ENCODE measurements at places on chromosomes 4 and X.

GRCh38 chr4:16416601-16417000 is 190.3 kb upstream of the TAPT1 start:
- no peak for DNase-seq

- no peak for DNase-seq
Measured at GRCh38 chr4:70099206-70099605, 49.0 kb downstream of the HTN1 start.

- no peak for DNase-seq
Measured at GRCh38 chr4:185566425-185566824, 31.1 kb upstream of the PDLIM3 start.

DNA sequence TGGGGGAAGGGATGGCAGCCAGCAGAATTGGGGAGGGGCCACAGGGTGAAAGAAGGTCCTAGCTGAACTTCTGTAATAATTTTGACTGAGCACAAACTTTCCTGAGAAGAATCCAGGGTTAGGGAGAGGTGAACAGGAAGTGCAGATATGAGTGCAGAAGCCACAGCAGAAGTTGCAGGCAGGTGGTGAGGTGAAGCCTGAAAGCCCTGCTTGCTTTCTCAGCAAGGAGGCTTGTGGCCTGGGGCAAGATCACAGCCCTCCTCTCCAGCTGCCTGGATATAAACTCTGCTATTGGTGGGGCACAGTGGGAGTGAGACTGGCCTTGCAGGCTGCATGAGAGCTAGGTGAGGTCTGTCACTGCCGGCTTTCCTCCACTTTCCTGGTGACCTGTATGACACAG is 44.1 kb upstream of the UPRT start:
- DNase-seq = no peak

DNA sequence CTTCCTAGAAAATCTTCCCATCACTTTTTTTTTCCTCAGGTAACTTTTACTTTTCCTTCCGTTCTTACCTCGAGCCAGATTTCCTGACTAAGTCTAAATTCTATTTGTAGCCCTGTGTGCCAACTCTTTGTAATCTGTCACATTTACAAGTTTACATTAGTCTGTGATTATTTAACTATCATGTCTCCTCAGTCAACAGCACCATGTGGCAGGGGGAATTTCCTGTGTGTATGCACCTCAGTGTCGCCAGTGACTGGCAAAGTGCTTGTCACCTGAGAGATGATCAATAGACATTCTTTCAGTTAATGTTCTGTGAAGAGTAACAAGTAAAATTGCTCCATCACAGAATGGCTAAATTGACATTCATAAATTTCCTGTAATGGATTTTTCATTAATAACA is 468.5 kb downstream of the PDGFC start:
- no peak for DNase-seq

GRCh38 chr4:94588896-94589693 is 137.4 kb downstream of the PDLIM5 start:
- DNase-seq = no peak

- DNase-seq = no peak
Measured at GRCh38 chrX:42954880-42955279, 176.9 kb upstream of the PPP1R2C start.

GRCh38 chrX:40761762-40762161 is 26.4 kb upstream of the MED14 start:
- no peak for DNase-seq

- no peak for DNase-seq
Measured at GRCh38 chr4:53016099-53016820, 154.1 kb downstream of the RASL11B start.

GRCh38 chr4:184440595-184441358 is 33.6 kb downstream of the IRF2 start:
- no peak for DNase-seq

GRCh38 chr4:119870856-119871255 is 195.8 kb downstream of the MAD2L1 start:
- DNase-seq = no peak

DNA sequence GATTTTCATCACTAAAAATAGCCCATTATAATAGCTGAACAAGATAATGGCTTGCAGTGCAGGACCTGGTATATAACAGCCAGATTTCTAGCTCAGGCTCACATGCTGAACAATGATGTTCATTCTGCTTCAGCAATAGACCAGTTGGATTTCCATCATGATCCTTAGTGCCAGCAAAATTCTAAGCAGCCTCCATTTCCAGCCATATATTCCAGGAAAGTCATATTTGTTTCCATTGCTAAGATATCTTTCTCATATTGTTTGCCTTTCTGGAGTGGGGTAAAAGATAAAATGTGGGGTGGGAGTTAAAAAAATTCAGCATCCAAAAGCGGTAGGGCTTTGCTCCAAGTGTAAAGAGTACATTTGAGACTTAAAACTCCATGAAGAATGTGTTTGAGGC is 2344.1 kb downstream of the PCDH7 start:
- DNase-seq = no peak

GRCh38 chr4:105348719-105349118 is 125.1 kb downstream of the PPA2 start:
- no peak for DNase-seq

DNA sequence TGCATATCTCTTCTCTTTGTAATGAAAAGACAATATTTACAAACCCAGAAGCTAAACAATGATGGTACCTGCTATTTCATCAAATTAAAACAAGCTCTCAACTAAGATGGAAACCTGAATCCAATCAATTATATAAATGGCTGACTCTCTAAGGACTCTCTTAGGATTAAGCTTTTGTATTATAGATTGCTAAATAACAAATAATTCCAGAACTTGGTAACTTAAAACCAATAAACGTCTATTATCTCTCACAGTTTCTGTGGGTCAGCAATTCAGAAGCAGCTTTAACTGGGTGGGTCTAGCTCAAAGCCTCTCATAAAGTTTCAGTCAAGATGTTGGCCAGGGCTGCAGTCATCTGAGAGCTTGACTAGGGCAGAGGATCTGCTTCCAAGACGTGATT is 12.4 kb downstream of the PHKA2 start:
- no peak for DNase-seq

DNA sequence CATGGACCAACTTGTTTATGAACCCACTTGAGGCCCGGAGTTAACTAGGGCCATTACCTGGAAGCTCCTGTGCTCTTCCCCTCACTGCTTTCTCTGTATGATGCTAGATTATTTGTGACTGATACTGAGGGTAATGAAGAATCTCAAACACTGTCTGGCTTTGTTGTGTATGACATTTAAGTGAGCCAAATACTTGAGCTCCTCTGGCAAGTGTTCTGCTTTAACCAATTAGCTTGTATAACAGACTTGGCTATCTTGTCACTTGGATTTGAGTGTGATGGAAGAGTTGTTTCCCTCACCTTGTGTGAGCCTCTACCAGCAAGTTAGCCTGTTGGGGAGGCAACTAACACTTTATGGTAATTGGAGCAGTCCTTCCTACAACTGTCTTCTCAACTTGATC is 42.7 kb downstream of the CCNG2 start:
- DNase-seq = no peak

DNA sequence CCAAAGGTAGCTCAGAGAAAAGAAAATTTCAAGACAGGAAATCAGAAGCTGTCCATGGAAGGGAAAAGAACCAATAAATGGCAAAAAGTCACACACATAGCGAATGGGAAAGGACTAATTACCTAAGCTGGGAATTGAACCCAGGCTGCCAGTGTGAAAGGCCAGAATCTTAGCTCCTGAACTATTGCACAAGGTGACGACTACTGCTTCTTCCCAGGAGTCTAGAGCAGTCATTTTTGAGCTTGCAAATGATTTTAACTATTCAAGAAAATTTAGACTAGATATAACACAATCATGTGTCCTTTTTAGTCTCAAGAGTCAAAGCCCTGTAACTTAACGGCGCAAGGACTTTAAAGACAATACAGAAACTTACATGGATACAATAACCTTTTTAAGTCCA is 34.1 kb upstream of the ZNF81 start:
- DNase-seq = no peak

DNA sequence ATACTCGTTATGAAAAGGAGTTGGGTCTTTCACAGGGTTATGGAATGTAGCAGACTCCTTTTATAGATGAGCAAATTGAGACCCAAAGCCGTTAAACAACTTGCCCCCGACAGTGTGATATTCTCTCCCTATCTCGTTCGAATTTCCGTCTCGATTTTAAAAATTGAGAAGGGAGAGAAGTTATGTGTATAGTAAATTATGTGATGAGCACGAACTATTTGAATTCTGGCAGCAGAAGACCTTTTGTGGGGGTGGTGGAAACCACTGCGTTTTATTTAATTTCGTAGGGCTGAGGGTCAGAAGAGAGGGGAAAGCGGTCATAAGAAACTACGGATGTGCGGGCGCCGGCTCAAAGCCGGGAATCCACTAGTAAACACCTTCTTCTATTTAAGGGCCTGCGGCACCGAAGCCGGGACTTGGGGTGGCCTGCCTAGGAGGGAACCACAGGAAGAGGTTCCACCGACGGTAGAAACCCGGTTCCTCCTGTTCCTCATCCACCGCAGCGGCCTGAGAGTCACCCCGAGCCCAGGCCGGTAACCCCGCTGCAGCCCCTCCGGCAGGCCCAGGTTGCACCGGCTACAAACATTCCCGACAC is 1.5 kb upstream of the DDX3X start:
- DNase-seq = peak; percentile 73

GRCh38 chr4:128908735-128909134 is 99.2 kb downstream of the JADE1 start:
- no peak for DNase-seq

DNA sequence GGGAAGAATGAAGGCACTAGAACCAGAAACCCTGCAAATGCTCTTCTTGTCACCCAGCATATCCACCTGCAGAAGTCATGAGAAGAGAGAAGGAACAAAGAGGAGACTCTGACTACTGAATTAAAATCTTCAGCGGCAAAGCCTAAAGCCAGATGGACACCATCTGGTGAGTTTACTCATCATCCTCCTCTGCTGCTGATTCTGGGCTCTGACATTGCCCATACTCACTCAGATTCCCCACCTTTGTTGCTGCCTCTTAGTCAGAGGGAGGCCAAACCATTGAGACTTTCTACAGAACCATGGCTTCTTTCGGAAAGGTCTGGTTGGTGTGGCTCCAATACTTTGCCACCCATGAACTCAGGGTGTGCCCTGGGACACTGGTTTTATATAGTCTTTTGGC is 181.7 kb downstream of the AR start:
- no peak for DNase-seq

- no peak for DNase-seq
Measured at GRCh38 chr4:60721685-60722084, 478.4 kb upstream of the ADGRL3 start.

DNA sequence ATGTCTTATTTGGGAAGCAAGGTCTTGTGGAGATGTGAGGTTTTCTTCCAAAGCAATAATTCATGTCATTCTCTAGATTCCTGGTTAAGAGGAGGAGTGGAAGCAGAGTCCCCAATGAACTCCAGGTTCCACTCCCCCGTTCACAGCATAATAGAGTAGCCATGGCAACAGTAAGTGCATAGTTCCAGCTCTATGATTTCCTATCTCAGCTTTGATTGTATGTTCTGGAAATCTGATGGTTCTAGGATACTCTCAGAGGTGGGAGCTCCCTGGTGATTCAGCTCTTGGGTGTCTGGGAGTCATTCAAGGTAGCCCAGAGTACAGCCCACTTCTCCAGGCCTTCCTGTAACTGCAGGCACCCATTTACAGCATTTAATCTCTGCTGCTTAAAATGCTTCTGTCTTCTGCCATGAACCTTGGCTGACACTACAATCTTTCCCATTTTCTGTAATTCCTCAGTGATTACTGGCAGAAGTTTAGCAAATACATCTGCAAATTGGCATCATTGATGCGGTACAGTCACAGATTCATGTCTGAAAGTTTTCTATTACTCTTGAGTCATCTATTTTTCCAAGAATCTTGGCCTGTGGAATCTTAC is 242.0 kb downstream of the MAPK10 start:
- DNase-seq = no peak

DNA sequence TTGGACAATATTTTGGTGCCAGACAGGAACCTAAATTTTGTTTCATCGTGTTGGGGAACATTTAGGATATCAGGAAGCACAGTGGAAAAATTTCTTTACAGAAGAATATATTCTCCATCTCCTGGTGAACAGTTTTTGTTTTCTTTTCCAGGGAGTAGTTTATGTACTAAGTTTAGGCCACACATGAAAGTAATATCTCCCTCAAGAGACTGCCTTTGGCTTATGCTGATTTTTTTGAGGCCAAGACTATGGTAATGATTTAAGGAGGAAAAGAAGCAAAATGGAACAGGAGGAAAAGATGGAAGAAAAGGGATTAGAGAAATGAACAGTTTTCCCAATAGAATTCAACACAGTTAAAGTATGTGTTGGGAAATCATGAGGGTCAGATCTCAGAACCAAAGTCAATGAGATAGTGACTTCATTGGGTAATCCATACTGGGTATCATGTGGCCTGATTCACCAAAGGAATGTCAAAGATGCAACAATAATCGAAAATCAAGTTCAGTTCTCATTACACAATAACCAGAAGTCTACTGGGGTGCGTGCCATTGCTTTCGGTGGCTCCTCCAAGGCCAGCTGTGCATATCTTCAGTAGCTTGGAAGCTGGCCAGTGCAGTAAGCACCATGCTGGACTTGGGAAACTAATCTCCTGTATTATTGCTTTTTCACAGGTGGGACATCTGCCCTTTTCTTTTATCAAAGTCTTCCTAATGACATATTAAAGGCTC is 234.8 kb downstream of the COL25A1 start:
- DNase-seq = no peak

- no peak for DNase-seq
Measured at GRCh38 chr4:75289914-75290582, 224.2 kb downstream of the RCHY1 start.

- peak; percentile 88 for DNase-seq
Measured at GRCh38 chr4:128061566-128062536, 739 bp downstream of the LARP1B start.

DNA sequence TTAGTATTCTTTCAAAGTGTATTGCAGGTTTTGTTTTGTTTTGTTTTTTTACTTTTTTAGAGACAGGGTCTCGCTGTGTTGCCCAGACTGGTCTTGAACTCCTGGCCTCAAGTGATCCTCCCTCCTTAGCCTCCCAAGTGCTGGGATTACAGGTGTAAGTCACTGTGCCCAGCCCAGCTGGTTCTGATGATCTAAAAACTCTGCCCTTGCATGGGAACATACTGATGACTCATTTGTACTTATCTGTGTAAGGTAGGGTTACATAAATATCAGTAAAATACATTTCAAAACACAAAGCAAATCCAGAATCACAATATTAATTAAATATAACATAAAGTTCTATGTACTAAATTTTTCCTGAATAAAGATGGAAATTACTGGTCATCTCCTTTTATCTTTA is 7.4 kb upstream of the SLC9B1 start:
- DNase-seq = no peak

DNA sequence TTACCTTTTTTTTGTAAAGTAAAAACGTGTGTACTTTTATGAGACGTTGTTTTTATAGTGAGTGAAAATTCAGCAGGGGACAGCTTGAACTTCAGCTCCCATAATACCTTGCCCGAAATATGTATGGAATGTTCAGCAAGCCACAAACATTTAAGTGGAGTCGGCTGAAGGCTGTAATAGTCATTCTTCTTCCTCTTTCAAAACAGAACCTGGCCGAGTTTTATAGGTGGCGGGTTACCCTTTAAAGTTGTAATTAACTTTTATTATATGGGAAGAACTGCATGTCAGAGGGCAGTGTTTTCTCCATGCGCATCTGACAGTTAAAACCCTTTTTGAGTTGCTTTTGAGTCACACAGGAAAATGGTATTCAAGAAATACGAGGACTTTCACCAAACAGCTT is 50.7 kb downstream of the CLDN34 start:
- DNase-seq = no peak

GRCh38 chr4:102599455-102599854 is 98.3 kb downstream of the NFKB1 start:
- no peak for DNase-seq

- DNase-seq = no peak
Measured at GRCh38 chr4:56323327-56323726, 64.0 kb downstream of the AASDH start.
